ENCODE measurements at places on chromosomes 3 and 15.
A peak's percentile ranks its signal among the peaks of the same experiment; 100 is the strongest.

DNA sequence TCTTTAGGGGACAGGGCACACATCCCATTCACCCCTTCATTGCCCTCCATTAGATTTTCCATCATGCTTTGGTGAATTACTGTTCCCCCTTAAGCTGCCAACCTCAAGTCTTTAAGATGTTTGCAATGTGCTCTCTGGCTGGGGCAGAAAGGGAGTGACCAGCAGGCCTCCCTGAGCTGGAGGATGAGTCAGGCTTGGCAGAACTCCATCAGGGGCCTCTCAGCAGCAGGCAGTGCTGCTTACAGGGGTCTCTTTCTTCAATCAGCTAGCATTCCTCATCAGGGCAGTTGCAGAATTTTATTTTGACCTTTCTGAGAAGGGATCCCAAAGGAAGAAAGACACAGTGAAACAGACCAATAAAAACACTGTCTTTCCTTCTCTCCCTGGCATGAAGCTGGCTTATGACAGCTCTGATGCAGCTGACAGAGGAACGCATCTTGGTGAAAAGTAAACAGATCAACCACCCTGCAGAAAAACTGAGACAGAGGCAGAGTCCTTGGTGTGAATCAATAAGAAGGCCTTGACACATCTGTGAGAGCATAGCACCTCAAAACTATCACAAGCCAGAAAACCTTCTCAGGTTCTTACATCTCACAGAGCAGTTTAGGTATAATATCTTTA, 88.7 kb upstream of the MRPL3 start:
- no peak for DNase-seq

GRCh38 chr3:111615880-111616279, 20.7 kb upstream of the ZBED2 start:
- no peak for DNase-seq

- no peak for DNase-seq
These were observed 62.0 kb downstream of the TSC22D2 start for GRCh38 chr3:150469931-150470740.

DNA sequence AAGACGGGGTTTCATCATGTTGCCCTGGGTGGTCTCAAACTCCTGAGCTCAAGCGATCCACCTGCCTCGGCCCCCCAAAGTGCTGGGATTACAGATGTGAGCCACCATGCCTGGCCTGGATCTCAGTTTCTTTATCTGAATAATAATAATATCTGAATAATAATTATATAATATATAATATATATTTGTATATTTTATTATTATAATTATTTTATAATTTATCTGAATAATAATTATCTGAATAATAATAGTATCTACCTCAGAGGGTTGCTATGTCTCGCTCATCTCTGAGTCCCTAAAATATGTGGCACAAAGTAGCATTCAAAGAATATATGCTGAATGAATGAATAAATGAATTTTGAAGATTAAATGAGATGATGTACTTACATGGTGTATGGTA, 44.8 kb downstream of the TMEM40 start:
- DNase-seq: no peak

DNA sequence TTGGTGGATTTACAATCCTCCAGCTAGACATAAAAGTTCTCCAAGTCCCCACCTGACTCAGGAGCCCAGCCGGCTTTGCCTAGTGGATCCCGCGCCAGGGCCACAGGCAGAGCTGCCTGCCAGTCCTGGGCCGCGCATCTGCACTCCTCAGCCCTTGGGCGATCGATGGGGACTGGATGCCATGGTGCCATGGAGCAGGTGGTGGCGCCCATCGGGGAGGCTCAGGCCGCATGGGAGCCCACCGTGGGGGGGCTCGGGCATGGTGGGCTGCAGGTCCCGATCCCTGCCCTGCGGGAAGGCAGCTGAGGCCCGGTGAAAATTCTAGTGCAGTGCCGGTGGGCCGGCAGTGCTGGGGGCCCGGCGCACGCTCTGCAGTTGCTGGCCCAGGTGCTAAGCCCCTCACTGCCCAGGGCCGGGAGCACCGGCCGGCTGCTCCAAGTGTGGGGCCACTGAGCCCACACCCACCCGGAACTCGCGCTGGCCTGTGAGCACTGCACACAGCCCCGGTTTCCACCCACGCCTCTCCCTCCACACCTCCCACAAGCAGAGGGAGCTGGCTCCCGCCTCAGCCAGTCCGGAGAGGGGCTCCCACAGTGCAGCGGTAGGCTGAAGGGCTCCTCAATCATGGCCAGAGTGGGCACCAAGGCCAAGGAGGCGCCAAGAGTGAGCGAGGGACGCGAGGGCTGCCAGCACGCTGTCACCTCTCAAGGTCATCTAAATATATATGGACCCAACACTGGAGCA, 38.8 kb upstream of the IGSF11 start:
- no peak for DNase-seq

- DNase-seq: no peak
These were observed 30.2 kb downstream of the ZXDC start for GRCh38 chr3:126445506-126445905.

DNA sequence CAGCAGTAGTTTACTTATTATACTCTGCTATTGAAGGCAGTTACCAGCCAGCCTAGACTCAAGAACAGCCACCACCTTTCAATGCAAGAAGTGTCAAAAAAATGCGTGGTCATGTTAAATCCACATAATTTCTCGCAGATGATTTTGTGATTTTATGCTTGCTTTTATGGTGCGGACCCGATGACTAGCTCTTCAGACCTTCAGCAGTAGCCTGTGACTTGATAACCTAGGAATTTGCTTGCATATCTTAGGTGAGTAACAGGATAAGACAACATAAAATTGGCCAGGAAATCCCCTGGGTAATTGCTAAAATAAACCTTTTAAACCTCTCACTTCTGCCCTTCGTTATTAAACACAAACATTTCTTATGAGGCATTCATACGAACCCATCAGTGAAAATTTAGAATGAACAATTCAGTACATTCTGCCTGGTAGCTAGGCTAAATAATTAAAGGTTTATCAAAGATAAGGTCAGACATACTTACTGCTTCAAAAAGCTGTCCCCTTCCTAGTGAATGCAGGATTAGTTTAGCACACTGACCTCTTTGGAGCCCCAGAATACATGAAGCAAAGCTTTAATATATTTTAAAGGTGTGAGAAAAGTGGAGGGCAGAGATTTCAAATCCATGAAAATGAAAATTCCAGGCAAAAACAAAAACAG, 798.8 kb downstream of the OTOL1 start:
- no peak for DNase-seq

DNA sequence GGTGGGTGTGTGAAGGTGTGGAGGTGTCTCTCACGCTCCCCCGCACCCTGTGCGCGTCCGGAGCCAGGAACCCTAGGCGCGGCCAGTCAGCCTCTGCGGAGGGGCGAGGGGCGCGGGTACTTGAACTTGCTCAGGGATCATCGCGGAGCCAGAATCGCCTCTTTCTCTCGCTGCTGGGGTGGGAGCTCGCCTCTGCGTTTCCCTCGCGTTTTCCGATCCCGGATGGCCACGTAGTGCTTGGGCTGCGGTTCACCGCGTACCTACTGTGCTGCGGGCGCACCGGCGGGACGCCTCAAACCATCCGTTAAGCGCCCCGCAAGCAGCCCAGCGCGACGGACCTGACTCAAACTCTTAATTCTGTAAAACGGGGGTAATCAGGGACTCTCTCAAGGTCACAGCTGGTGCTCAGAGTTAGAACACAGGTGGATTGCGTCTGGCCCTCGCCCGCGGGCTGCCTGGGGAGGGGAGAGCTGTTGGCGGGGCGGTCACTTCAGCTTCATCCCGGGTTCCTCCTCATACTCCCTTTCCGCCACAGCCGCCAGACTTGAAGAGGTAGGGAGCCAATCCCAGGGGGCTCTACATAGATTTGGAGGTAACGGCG, 686 bp downstream of the MYRIP start:
- no peak for DNase-seq

- no peak for DNase-seq
These were observed 28.8 kb upstream of the RYK start for GRCh38 chr3:134279466-134279865.

GRCh38 chr15:34353627-34354026, 10.5 kb downstream of the NUTM1 start:
- DNase-seq: no peak

GRCh38 chr15:101266034-101266433, 11.3 kb downstream of the SELENOS start:
- DNase-seq: no peak

DNA sequence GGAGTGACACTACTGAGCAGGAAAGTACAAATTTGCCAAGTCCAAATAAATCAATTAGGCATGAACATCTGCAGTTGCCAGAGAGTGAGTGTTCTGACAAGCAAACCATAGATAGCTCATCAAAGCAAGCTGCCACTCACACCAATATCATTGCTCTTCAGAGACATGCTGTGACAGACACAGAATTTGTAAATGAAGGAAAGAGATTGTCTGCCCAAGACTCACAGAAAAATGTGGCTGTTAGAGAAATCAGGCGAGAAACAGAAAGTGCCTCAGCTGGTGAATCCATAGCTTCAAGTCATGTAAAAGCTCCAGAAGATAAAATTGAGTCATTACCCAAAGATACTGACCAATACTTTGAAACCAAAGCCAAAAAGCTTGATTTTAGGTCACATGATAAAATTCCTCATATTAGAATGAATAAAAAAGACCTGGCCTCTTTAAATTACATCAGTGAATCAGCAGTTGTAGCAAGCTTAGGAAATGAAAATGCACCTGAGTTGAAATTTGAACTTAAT, 50.8 kb downstream of the CRYBG3 start:
- DNase-seq: no peak

GRCh38 chr3:114527036-114527644, 233.3 kb downstream of the TIGIT start:
- DNase-seq: no peak

DNA sequence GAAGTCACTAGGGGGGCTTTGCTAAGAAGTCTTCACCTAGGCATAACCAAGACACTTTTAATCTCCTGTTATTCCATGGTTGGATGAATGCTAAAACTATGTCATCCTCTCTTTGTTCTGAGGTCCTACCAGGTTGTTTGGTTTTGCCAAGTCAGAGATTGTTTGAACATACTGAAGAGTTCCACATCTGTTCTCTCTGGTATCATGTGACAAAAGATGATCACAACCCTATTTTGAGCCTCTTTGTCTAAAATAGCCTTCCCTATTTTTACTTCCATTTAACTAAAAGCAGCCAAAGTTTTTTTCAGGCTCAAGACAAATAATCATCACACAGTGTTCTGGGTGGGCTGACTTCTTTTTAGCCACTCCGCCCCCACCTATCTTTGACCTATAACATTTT, 218.4 kb upstream of the LMCD1 start:
- DNase-seq: no peak

DNA sequence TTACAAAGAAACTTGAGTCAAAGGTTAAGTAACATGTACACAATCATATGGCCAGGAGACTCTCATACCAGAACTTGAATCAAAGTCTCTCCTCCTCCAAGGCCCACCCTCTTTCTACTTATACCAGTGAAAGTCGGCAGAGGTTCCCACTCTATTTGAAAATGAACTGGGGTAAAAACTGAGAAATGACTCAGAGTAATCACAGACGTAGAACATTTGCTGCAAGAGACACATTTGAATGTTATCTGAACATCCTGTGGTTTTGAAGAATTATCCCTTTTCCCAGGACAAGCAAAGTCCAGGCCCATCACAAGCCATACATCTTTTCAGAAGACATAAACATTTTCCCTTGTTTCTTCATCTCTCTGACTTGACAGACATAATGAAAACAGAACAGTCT, 55.8 kb downstream of the SHOX2 start:
- no peak for DNase-seq

- no peak for DNase-seq
These were observed 30.2 kb downstream of the ZNF710 start for GRCh38 chr15:90031231-90031791.

- no peak for DNase-seq
These were observed 30.3 kb downstream of the MOBP start for GRCh38 chr3:39497753-39498152.

DNA sequence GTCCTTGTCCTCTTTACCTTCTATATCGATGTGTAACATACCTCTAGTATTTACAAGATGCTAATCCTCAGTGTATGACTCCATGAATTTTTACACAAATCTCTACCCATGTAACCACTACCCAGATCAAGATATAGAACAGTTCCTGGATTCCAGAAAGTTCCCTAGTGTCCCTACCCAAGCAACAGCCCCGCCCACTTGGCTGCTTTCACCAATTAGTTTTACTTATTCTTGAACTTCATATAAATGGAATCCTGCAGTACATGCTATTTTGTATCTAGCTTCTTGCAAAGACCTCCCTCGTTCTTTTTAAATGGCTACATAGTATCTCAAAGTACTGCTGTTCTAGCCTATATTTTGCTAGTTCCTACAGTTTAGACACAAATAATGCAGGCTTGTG, 33.0 kb downstream of the CD276 start:
- no peak for DNase-seq

- DNase-seq: no peak
These were observed 38.2 kb upstream of the FAM174B start for GRCh38 chr15:92693691-92694331.

- DNase-seq: peak; percentile 50
These were observed at the start of gene CMTM7 for GRCh38 chr3:32391643-32392535. Gene CMTM7 (plus strand): TSS chr3:32391853. CDS start chr3:32391907, 54 bp downstream.

DNA sequence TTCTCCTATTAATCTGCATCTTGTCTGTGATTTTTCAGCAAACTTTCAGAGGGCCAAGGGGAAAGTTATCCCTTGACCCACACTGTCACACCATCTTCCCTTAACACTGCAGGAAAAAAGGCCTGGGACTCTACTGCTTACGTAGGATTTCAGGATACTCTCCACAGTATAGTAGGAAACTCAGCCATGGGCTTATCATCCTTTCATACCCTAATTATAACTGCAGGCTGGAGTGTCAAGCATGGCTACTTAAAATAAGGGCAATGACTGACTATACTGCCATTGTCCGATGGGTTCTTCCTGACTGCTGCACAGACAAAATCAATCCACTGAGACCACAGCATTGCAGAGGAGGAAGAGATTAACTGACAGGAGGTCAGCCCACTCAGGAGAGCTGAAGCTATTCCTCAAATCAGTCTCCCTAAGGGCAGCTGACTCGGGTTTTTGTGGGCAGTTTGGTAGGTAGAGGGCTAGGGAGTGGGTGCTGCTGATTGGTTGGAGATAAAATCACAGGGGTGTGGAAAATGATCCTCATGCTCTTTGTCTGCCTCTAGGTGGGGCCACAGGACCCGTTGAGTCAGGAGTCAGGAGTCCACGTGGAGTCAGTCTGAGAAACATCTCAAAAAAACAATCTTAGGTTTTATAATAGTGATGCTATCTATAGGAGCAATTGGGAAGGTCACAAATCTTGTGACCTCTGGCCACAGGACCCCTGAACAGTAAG, 118.2 kb upstream of the STRIT1 start:
- no peak for DNase-seq

- no peak for DNase-seq
These were observed 8.5 kb upstream of the CHMP2B start for GRCh38 chr3:87218560-87218959.
